Hematopoietic multipotent progenitor cell treated with erythropoietin and hydrocortisone succinate and interleukin-3 and kit ligand, for 6 days (in vitro differentiated cells): ENCODE measurements at places on chromosomes 13 and 19.

DNA sequence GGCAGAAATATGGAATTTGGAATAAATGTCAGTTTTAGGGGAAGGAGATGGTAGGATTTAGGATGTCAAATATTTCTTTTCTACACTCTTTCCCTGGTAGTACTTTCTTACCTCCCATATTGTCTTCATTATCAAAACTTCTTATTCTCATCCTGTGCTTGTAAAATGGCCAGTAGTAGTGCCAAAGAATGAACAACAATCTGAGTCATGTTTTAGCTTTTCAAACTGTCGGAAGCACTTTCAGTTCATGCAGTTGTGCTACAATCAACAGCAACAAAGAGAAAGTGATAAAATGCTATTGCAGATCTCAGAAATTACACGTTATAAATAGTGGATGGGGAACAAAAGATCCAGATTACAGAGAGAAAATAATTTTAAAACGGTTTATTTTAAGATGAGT is 193.7 kb upstream of the RXFP2 start:
- DNase-seq, result no peak

- no peak for DNase-seq
Measured at GRCh38 chr13:80529734-80530133, 188.8 kb upstream of the SPRY2 start.

- no peak for DNase-seq
Measured at GRCh38 chr13:27182054-27182453, 10.4 kb upstream of the USP12 start.

DNA sequence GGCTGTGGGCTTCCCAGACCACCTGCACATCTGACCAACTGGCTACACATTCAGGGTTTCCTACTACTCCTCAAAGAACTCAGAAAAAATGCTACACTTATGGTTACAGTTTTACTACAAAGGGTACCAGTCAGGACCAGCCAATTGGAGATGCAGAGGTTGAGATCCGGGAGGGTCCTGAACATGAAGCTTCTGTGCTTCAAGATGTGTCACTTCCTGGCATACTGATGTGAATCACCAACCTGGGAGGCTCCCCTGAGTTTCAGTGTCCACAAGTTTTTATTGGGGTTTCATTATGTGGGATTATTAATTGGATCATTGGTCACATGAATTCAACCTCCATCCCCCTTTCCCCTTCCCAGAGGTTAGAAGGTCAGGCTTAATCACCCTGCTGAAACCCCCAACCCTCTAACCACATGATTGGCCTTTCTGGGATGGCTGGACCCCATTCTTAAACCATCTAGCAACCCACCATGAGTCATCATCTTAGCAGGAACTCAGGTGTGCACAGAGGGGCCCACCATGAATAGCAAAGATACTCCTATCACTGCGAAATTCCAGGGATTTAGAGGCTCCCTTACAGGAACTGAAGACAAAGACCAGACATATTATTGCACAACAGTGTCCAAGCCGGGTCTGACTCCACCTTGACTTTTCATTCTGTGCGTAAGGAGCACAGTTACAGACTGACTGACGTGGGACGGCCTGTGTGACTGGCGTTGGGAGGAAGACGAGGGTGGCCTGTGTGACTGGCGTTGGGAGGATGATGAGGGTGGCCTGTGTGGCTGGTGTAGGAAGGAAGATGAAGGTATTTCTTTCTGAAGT is 90.7 kb downstream of the ATP8A2 start:
- DNase-seq, result no peak

DNA sequence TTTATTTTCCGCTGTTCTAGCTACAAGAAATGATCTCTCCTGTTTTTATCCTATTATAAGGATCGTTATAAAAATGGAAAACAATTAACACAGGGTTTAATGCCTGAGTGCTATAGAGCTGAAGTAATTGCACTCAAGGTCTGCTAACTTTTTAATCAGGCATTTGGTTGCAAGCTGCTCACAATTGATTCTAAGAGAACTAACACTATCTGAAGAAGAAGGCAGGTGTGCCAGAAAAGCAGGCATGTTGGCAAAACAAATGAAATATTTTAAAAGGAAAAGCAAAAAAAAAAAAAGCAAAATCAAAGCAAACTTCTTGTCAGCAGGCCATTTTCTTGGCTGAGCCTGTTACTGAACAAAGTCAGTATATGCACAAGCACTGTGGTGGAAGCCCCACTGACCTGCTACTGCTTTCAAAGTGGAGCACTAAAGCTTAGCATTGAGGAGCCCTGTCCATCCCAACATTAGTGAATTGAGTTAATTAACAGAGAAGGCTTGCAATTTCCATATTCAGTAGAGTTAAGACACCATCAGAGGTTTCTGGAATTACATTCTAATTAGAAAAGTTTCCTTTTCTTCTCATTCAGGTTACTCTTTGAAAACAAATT is 574.2 kb downstream of the PCDH9 start:
- no peak for DNase-seq

DNA sequence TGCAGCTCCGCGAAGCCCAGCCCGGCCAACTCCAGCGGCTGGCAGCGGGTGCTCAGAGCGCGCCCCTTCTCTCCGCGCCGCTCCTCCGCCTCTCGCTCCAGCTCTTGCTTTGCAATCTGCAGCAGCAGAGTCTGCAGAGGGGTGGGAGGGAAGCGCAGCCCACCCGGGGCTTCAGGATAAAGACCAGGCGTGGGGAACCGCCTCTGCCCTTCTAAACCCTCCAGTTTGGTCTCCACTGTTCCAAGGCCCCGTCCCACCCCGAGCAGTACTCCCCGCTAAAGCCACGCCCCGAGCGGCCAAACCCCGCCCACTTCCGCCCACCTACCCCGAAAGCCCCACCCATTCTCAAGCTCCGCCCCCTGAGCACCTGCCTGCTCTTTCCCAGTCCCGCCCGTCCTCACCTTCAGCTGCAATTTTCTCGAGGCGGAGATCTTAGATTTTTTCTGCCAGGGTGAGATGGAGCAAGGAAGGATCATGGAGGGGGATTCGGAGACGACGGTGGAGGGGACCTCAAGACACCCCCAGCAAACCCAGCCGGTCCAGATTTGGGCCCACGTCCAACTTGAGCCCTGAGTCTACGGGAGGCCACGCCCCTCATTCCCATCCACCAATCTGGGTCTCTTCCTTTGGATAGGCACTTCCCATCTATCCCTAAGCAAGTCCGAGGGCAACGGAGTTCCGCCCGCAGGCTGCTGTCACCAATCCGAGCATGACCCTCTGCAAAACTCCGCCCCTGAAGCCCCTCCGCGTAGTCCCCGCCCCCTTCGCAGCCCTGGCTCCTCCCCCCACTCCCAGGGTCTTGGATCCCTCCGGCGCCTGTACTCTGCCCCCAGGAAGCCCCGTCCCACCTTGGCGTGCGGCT is 1.1 kb downstream of the TNNI3 start:
- DNase-seq, result peak; percentile 51

DNA sequence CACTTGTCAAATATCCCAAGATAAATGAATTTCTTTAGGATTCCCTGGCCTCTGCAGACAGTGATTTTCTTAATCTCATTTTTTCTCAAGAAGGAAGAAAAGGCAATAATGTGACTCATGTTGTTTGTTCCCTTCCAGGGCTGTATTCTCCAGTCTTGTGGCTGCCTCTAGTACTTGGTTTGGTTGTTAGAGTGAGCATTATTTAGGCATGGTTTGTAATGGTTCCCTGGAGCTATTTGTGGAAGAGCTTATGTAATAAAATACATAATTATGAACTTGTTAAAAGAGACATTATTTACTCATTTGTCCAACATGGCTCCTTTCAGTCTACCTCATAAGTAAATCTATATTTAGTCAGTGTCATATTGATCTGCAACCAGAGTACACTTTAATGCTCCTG is 270.4 kb downstream of the DCT start:
- no peak for DNase-seq
